A673 (cell line): ENCODE measurements at places on chromosomes 7 and 10. TPM values are rescaled to one million over a fixed set of nuclear protein-coding genes. Genes with fewer than 3 reads are reported as not detected.

Gene ENO4
- 0.28 TPM in 2 replicates for total RNA-seq

Gene SRRM3
- total RNA-seq = 1.7 and 1.8 TPM in 2 replicates

DNA sequence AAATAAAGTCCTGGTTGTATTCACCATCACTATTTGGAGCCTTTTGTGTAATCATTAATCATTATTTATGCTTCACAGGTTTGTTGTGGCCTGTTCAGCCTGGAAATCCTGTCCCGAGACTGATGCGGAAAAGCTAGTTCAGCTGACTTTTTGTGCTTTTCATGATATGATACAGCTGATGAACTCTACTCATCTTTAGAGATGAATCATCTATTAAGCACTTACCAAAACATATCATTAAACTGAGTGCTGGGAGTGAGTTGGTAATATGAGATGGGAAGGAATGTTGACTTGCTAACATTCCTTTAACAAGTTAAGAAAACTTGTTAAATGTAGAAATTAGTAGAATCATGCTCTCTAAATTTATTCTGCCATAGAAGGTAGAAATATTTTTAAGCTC is 53.0 kb downstream of the CROT start:
- H3K27me3 ChIP-seq = no peaks in the 10 kb centered on the region
- DNase-seq = no peak
- no peaks in the 10 kb centered on the region for H3K4me1 ChIP-seq
- H3K27ac ChIP-seq = no peak overlapping the region

DNA sequence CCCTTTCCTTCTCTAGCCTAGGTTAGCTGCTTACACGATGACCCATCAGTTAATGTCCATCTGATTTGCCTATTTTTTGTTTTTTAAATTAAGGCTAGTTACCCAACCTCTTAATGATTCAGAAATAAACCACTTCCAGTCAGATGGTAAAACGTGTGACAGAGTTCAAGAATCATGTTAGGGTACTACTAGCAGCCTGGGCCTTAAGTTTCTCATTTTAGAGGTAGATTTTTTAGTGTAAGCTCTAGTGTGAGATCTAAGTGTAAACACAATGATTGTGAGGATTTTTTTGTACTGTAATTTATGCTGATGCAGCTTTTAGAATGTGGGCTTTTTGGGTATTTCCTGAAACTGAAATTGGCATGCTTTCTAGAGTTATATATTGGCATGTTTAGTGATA is 130.0 kb downstream of the CDK14 start:
- H3K4me3 ChIP-seq = no peak overlapping the region
- no peak for DNase-seq
- peaks cover 68% of the 10 kb centered on the region for H3K4me1 ChIP-seq
- H3K36me3 ChIP-seq = peaks cover 13% of the 10 kb centered on the region
- no peaks in the 10 kb centered on the region for H3K27me3 ChIP-seq

DNA sequence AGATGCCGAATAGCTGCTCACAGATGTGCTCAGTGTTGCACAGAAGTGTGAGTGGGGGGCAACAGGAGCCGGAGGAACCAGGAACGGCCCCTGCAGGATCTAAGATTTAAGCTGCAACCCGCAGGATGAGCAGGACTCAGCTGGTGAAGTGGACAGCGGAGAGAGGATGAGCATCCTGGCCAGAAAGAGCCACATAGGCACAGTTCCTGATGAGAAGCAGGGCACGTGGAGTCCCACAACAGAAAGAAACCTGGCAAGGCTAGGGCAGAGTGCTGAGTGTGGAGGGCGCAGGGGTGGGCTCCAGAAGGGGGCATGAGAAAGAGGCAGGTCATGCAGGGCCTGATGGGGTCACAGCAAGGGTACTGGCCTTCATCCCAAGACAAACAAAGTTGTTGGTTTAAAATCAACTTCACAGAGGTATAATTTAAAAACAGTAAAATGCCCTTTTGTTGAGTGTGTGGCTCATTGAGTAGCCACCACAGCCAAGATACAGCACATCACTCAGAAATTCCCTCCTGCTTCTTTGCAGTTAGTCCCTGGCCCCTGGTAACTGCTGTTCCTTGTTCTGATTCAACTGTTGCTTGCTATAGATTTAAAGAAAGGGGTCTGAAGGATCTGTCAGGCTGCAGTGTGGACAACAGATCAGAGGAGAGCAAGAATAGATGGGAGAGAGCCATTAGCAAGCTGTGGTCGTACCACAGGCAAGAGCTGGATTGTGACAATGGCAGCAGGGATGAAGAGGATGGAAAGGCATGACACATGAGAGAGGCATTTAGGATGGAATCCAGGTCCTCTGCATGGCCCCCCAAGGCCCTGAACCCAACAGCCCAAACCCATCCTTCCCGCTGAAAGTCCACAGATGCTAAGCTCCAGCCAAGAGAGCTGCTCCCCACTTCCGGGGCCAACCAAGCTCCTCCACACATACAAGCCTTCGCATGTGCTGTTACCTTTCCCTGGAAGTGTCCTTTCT is 53.1 kb upstream of the OSBPL3 start:
- H3K4me3 ChIP-seq = no peak overlapping the region
- H3K36me3 ChIP-seq = no peaks in the 10 kb centered on the region
- H3K27ac ChIP-seq = no peak overlapping the region
- no peak for DNase-seq
- H3K27me3 ChIP-seq = no peaks in the 10 kb centered on the region
- no peaks in the 10 kb centered on the region for H3K4me1 ChIP-seq
